ENCODE measurements at places on chromosomes 12 and 14.

GRCh38 chr12:24201258-24201970, 251.9 kb upstream of the SOX5 start:
- no peak for DNase-seq

GRCh38 chr12:68882251-68882964, 50.6 kb downstream of the CPM start:
- no peak for DNase-seq

DNA sequence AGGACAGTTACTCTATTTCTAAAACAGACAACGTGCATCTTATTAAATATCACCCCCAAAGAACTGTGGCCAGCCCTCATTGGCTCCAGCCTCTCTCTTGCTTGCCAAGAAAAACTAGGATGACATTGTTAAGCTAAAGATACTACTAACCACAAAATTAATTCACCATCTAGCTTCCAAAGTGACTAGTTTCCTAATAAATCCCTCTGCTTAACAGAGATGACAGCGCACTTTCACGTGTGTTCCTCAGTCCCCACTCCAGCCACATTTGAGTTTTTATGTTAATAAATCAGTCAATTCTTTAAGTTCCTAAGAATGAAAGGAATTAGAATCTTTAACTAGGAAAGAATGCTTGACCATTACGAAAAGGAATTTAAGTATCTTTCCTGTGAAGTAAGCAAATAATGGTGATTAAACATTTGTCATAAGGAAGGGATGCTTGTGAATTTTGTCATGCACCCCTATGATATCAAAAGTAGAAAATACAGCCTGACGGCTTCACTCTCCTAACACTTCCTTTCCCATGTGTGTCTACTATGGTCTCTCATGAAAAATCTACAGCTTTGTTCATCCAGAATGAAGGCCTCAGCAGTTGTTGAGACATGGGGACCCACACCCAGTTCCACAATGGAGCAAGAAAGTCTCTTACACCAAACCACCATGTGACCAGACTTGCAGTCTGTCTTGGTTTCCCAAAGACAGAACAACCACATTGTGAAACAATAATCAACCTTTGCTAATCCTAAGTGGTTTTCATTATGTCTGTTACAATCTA, 8.1 kb downstream of the CORO1C start:
- DNase-seq, result no peak

DNA sequence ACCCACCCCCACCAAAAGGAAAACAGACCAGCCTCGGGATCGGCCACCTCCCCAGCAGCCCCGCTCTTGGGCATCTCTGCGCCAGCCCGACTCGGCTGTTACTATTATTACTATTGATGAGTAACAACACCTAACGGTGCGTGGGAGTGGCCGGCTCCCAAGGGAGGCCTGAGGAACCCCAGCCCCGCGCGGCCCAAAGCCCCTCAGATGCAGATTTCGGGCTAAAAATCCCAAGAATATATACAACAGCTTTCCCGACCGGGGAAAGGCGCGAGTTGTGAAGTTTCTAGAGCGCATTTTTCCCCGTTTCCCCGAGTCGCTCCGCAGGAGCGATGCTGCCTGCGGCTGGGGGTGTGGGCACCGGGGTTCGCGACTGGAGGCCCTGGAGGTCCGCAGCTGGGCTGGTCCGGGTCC, 565 bp downstream of the NT5DC3 start:
- no peak for DNase-seq

- DNase-seq, result no peak
Measured at GRCh38 chr14:52738409-52738808, 8.4 kb downstream of the STYX start.

GRCh38 chr12:108131035-108131434, 1.9 kb downstream of the WSCD2 start:
- no peak for DNase-seq

- DNase-seq, result no peak
Measured at GRCh38 chr12:123767613-123768012, 5.5 kb downstream of the DNAH10 start.

Measured in CD8-positive, alpha-beta T cell (primary cell).